ENCODE measurements at places on chromosomes 6 and 20.

DNA sequence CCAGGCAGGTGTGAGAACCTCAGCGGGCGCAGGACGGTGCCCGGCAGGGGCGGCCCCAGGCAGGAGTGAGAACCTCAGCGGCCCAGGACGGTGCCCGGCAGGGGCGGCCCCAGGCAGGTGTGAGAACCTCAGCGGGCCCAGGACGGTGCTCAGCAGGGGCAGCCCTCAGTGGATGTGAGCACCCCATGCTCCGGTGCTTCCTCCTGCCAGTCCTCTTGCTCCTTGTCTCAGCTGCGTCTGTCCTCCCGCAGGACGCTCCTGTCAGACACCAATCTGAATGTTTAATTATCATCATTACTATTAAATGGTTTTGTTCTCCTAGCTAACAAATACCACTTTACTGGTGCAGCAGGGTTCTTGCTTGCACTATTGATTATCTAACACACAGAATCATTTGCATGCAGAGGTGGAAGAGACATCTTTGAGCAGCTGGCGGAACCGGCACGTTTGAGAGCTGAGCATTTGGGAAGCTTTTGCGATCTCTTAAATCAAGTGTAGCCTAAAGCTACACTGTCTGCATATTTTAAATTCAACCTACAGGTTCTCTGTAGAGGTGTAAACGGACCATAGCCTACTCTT lies 39.4 kb upstream of the DACT2 start:
- no peak for DNase-seq

GRCh38 chr6:150783813-150784212 lies 81.7 kb upstream of the MTHFD1L start:
- DNase-seq, result no peak

DNA sequence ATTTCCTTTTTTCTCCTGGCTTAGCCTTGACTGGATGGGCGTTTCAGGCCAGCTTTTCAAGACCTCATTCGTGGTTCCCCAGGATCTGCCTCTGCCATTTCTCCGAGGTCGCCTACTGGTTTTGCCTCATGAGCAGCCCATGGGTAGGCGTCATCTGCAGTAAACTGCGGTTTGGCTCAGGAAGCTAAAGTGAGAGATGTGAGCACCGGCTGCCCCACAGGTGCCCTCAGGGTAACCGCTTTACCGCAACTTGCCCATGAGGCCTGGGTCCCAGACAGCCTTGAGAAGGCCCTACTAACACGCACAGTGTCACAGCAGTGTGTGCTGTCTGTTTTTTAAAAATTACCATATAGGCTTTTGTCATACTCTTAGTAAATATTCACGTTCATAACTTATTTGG lies 53.4 kb upstream of the TBXT start:
- no peak for DNase-seq

DNA sequence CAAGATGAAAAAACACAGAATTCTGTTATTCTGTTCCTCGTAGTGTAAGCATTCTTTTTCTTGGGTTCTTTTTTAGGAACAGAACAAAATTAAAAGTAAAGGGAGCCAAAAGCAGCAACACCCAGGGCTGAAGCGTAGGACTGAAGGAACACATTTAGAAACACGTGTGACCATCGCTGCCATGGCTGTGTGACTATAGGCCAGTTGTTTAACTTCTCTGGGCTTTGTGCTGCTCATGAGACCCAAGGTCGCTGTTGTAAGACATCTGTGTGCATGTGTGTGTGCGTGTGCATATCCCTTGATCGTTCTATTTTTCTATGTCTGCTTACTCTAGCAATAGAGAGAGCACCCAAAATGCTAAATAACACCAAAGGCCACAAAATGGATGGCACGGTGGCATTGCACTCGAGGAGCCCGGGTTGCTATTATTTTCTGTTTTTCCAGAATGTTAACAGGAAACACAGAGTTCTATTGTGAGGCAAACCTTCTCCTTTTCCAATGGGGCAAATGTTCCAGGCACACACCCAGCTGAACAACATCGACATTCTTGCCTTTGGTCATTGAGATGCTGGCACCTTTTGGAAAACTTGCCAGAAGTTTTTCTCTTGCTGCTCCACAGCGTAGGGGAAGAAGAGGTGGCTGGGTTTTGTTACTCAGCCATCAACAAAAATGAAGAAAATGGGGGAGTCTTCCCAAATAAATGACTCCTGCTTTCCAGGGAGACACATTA lies 267.8 kb upstream of the ECI2 start:
- no peak for DNase-seq

- no peak for DNase-seq
Measured at GRCh38 chr6:56802584-56802983, 152.3 kb upstream of the BEND6 start.

DNA sequence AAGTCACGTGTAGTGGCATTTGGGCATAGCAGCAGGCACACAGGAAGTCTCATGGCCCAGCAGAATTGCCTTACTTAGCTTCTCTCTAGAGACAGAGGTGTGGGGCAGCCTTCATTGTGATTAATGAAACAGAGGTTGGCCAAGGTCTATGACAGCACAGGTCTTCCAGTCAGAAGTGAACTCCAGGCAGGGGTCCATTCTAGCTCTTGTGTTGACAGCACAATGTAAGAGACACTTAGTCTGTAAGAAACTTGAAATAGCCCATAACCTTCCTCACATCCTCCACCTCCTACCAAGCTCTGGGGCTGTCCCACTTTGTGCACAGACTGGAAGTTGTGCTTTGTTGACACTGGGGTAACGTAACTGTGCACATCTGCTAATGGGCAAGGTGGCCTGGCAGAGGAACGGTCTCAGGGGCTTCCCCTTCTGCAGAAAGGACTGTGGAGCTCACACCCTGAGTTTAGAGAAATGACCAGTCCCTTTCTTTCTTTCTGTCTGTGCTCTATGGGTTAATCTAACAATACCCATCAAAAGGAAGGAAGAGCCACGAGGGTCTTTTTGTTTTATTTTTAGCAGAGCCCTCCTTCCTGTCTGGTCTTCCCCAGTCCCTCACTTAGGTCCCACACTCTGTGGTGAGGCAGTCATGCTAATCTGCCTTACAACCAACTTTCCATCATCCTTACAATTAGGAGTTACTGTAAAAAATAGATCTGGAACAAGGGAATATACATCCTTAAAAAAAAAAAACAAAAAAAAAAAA lies 35.6 kb upstream of the TAGAP start:
- no peak for DNase-seq

DNA sequence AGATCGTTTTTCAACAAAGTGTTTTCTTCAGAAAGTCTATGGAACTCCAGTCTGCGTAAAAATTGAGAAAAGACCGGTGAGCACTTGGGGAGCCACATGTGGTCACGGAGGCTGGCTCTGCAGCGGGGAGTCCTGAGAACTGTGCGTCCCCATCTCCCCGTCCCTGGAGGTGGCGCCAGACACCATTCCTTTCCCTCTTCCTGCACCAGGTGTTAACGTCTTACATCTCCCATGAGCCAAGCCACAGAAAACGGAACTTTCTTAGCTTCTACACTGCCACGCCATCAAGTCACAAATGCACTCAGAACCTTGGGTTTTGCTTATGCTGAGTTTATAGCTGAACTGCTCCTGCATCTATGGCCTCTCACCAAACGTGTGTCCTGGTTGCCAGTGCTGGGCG lies 62.6 kb downstream of the GINS1 start:
- no peak for DNase-seq

DNA sequence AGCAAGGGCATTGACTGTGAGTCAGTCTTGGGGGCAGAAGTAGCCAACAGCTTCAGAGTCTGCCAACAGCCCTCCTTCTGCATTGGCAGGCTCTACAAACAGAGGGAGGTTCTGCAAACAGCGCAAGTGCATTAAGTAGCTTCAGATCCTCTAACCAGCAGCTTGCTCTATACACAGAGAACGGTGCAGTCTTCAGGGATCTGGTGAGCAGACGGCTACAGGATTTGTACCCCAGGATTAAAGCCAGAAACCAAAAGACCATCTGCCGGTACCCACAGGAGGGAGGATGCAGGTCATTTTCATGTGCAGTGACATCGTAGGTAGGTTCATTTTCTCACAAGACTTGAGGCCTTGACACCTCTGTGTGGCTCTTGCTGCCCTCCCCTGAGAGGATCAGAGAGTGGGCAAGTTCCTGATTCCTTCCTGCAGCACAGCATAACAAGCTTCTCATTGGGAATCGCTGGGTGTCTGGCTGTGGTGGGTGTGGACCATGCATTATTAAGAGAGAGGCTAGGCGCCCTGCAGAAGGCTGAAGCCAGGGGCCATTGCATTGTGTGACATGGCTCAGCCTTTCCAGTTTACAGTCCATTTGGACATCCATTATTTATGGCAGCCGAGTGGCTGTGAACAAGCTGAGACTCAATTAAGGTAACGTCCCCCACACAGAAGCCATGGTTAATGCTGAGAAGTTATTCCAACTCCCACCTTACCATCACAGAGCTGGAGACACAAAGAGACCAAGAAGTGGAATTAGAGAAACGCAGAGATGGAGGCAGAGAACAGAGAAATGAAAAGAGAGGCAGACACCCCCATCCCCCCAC lies 250.0 kb downstream of the LRFN2 start:
- DNase-seq, result no peak

DNA sequence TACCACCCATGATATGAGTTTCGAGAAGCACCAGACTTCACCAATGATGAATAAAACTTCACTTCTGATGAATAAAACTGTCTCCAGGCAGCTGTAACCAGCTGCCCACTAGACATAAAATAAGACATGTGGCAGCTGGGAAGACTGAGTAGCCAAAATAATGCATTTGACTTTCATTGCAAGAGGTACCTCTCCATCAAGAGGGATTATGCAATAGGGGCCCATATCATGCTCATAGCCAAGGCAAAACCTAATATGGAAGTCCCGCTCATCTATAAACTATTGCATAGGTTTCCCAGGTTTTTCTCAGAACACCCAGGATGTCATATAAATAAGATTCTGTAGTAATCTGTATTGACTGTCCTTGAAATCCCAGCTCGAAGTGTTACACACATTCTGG lies 155.5 kb downstream of the SIM1 start:
- DNase-seq, result no peak

GRCh38 chr6:5850848-5851255 lies 155.9 kb downstream of the NRN1 start:
- DNase-seq, result no peak

DNA sequence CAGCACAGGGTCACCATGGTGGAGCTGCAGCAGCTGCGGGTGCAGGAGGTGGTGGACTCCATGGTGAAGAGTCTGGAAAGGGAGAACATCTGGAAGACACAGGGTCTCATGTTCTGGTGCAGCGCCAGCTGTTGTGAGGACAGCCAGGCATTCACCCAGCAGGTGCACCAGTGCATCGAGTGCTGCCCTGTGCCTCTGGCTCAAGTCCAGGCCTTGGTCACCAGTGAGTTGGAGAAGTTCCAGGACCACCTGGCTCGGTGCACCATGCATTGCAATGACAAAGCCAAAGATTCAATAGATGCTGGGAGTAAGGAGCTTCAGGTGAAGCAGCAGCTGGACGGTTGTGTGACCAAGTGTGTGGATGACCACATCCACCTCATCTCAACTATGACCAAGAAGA lies 22.9 kb upstream of the RIPK1 start:
- no peak for DNase-seq

DNA sequence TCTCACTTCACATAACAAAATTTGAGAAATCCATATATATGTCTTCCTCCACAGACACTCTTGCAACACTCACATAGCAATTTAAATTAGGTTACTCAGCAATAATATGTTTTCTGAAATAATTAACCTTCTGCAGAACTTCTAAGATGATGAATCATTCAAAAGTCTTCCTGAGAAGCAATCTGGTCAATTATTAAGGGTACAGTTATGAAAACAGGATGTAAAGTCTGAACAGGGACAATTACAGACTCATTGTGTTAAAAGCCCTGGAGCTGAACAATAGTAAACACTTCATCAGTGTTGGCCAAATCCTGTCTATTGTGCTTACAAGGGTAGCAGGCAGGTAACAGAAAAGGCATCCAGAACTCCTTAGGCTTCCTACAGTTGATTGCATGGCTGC lies 75.4 kb downstream of the FILIP1 start:
- no peak for DNase-seq

- DNase-seq, result no peak
Measured at GRCh38 chr6:36419310-36419709, 23.3 kb downstream of the PXT1 start.

DNA sequence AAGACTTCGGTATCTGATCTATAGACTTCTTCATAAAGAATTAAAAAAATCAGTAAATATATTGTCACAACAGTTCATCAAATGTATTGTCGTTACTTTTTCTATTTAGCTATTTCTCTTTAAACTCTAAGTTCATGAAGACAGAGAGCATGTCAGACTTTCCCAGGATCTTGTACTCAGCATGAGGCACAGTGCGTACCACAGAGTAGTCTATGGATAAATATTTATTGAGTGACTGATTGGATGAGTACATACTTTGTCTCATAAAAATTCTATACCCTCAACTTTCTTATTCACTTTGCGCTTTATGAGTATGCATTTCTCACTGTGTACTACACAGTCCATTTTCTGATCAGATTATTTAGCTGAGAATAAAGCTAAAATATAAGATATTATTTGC lies 1284.4 kb upstream of the ADGRB3 start:
- DNase-seq, result no peak

DNA sequence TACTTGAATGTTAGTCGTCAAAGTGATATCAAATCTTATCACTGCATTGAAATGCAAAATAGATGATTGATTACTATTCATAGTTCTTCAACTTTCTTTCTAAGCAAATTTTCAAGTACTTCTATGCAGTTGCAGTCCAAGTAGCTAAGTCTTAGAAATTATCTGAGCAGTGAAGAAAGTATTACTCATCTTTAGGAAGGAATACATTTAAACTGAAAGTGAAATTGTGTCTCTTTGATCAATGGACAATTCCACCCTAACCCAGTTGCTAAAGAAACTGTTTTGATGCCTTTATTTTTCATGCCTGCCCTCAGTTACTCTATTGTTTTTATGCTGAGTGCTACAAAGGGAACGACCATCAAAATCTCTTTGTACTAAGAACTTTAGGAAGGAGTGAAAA lies 337.4 kb downstream of the GRIK2 start:
- no peak for DNase-seq

- no peak for DNase-seq
Measured at GRCh38 chr6:90288404-90288803, 8.2 kb downstream of the BACH2 start.

- no peak for DNase-seq
Measured at GRCh38 chr20:1528811-1529210, 28.7 kb downstream of the SIRPD start.

GRCh38 chr20:64239449-64240242 lies 15.9 kb upstream of the PCMTD2 start:
- DNase-seq, result no peak

- no peak for DNase-seq
Measured at GRCh38 chr20:34751453-34751852, 47.3 kb downstream of the TP53INP2 start.

GRCh38 chr6:42017021-42017643 lies 33.2 kb upstream of the TAF8 start:
- no peak for DNase-seq

- DNase-seq, result peak; percentile 11
Measured at GRCh38 chr20:17967521-17968365, 851 bp downstream of the SNX5 start.

DNA sequence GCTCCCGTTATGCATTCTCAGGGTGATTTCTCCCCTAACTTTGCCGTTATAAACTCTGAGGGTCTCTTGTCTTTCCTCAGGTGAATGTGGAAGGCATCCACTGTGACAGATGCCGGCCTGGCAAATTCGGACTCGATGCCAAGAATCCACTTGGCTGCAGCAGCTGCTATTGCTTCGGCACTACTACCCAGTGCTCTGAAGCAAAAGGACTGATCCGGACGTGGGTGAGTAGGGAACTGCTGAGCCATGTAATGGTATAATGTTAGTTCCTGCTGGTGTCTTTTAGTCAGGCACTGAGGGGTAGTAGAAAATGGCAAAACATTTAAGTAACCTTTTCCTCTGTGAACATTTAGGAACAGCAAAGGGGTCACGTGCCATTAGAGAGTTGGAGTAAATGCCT lies 395.4 kb downstream of the ARHGAP18 start:
- DNase-seq, result no peak

GRCh38 chr20:43658723-43659419 lies 8.0 kb upstream of the MYBL2 start:
- DNase-seq, result peak; percentile 37

All from T-helper 2 cell (primary cell).